ENCODE measurements at places on chromosomes 7 and 10.

GRCh38 chr7:144819566-144819965 is 16.3 kb downstream of the TPK1 start:
- DNase-seq = no peak

GRCh38 chr7:128407751-128408708 is 1.8 kb downstream of the IMPDH1 start:
- DNase-seq = no peak

DNA sequence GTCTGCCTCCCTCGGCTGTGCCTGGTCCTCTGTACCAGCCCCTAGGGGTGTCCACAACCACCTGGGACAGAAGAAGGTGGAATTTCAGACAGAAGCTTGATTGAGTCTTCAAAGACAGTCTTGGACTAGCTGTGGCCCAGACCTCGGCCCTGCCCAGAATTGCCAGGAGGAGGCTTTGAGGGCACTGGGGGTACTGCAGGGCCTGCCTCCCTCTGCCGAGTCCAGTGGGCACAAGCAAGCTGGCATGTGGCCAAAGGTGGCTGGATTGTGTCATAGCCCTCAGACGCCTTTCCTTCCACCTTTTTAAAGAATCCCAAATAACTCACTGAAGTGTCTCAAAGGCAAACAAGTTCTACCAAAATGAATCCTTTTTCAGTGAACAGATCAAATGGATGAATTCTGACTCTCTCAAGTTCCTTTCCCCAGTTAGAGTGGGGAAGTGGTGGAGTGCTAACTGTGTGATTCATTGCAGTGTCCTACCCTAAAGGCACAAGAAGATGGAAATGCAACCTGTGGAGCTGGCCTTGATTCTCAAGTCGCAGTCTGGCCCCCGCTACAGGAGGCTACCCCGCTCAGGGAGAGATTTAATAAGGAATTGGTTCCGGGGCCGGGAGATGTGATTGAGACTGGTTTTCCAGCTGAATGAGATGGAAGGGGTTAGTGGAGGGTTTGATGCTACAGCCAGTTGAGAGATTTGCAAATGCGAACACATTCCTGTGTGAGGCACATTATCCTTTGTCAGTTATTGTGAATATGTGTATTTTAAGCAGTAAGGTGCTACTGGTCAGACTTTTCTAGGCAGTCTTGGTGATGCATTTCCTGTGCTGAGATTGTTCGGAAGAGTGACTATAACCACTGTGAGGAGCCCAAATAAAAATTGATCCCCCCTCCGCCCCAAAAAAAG is 28.8 kb upstream of the SLC26A4 start:
- no peak for DNase-seq

DNA sequence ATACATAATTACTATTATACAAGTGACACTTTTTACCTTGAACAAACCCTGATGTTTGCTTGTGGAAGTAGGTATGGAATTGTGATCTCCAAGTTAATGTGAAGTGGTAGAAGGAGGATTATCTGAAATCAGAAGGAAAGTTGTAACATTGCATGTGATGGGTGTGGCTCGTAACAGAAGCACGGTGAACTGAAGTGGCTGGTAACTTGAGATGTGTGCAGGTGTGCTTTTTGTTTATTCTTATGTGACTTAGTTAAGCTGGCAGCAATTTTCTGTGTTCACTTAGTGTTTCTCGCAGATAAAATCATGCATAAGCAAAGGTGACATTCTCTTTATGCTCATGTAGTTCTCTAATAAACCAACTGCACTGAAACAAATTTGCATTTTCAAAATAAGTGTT is 82.3 kb downstream of the ZEB1 start:
- DNase-seq = no peak

GRCh38 chr10:21751341-21752310 is 217.6 kb downstream of the MLLT10 start:
- DNase-seq = no peak

- DNase-seq = no peak
Measured at GRCh38 chr7:130309986-130310385, 17.0 kb downstream of the CPA4 start.

DNA sequence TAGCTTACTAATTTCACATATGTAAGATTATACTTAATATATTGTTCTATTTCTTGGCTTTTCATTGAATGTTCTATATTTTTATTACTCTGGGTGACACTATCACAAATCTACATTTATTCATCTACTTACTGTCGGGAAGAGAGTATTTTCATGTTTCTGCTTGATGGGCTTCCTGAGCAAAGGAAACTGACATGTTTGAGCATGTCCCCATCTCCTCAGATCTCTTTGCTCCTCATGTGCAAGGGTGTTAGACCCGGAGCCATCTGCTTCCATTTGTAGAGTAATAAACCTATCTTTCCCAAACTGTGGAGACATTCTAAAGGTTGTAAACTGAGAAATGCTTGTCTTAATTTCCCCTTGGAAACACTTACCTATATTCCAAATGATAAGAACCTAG is 103.5 kb downstream of the LSMEM1 start:
- DNase-seq = no peak

Measured in inflammatory macrophage treated with lipopolysaccharide for 4 hours (primary cell).